ENCODE measurements at places on chromosomes 1 and 21. TPM values are rescaled to one million over a fixed set of nuclear protein-coding genes. Genes with fewer than 3 reads are reported as not detected.

The PLA2G2F gene
- total RNA-seq, result not detected

The SPRR2F gene
- total RNA-seq, result not detected

The VPS45 gene
- 43.6 TPM for total RNA-seq

The MNDA gene
- not detected for total RNA-seq

The IQCC gene
- 2.9 TPM for total RNA-seq

The SLAMF1 gene
- total RNA-seq, result 0.12 TPM

The IL22RA1 gene
- 2.3 TPM for total RNA-seq

The GIPC2 gene
- total RNA-seq, result under 0.01 TPM

The UTS2 gene
- total RNA-seq, result 0.10 TPM

The KIF21B gene
- total RNA-seq, result 0.60 TPM

The TDRD5 gene
- total RNA-seq, result not detected

The APCS gene
- not detected for total RNA-seq

The RGS13 gene
- 0.20 TPM for total RNA-seq

The TTC24 gene
- not detected for total RNA-seq

The HSPG2 gene
- 12.4 TPM for total RNA-seq

The LCE3D gene
- total RNA-seq, result not detected

The SCAMP3 gene
- total RNA-seq, result 73.9 TPM

The TCHH gene
- total RNA-seq, result under 0.01 TPM
